Common myeloid progenitor, CD34-positive (primary cell): ENCODE measurements at places on chromosomes 6 and 20.
A peak's percentile ranks its signal among the peaks of the same experiment; 100 is the strongest.

GRCh38 chr6:80304014-80304413 is 197.5 kb downstream of the BCKDHB start:
- no peak for DNase-seq

GRCh38 chr6:51430589-51430988 is 611.9 kb downstream of the TFAP2B start:
- no peak for DNase-seq

DNA sequence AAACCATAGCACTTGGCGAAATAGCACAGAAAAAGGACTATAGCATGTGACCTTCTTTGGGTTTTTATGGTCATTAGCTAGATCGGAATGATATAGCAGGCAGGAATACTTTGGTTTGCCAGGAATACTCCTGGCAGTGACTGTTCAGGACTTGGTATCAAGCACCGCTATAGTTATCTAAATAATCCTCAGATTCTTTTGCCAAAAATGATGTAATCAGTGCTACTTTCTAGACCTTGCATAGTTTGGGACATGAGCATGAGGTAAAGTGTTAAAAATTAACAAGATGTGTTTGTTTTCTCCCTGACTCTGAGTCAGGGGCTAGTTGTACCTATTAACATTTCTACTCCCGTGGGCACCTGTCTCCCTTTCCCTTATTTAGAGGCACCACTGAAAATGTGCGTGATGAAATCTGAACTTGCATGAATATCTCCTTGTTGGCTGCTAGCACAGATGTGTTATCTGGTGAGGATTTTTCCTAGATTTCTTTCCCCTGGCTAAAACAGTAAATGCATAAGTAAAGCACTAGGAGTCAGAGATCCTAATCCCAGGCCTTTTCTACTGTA is 511.0 kb downstream of the CDKAL1 start:
- no peak for DNase-seq

DNA sequence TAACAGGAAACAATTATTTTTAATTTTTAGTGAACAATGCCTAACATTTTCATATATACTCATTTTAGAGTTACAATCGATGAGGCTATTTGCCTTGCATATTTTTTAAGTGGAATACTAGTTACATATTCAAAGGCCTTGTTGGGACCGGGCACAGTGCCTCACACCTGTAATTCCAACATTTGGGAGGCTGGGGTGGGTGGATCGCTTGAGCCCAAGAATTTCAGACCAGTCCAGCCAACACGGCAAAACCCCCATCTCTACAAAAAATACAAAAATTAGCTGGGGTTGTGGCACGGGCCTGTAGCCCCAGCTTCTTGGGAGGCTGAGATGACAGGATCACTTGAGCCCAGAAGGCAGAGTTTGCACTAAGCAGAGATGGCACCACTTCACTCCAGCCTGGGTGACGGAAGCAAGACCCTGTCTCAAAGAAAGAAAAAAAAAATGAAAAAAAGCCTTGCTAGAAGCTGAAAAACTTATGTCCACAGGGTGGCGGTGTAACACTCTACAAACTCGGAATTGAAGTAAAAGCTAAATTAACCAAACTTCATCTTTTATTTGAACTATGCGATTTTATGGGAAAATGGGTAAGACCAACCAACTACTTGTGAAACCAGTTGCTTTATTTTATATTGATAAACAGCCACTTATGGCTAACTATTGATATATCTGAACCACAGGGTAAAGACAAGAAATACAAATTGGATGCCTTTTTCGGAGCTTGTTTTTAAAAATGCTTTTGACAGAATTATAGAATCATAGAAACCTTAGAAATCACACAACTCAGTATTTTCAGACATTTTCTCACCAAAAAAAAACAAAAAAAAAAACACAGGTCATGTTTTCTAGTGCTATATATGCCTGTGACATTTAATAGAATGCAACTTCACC is 24.1 kb upstream of the ROS1 start:
- peak; percentile 84 for DNase-seq

- no peak for DNase-seq
Observed at GRCh38 chr6:43493833-43494232, 16.3 kb downstream of the LRRC73 start.
